ENCODE measurements at places on chromosomes 5 and 9.

DNA sequence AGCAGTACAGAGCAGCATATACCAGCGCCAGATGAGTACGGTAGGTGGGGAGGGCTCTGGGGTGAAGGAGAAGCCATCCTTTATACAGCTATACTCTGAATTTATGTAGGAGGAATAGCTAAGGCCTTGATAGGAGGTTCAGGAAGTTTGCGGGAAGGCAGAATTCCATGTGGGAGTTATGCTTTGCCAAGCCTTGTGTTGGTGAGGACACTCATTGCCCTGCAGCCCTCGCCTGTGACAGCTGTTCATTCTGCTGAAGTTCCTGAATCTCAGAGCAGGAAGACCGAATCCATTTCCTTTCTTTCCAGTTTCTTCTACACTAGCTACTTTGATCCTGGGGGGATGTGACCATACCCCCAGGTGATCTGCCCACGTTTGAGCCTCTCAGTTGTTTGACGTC, 7.7 kb downstream of the MFAP3 start:
- H3K27ac ChIP-seq: no peak overlapping the region
- H3K27me3 ChIP-seq: no peaks in the 10 kb centered on the region
- no peak for DNase-seq
- H3K4me1 ChIP-seq: peaks cover under 1% of the 10 kb centered on the region
- no peak overlapping the region for H3K4me3 ChIP-seq

DNA sequence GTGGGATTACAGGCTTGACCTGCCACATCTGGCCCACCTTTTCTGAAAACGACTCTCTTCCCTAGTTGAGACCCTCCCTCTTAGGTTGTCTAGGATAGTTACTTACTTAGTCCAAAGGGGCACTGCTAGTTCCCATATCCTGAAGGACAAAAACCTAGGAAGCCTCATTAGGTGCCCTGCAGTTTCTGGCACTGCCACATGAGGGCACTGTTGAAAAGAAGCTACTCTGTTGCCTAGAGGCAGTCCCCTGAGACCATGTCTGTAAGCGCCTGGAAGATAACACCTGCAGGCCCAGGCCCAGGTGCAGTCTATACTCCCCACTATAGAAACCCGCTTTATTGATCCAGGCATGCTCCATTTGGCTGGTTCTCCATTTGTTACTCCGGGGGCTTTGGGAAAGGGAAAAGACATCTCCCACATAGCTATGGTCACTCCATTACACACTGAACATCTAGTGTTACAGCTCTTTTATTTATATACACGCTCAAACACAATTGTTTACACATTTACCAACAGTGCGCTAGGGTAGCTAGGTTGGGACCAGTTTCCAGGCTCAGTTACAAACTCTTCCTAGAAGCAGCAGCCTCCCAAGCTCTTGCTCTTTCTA, 73.4 kb upstream of the PPARGC1B start:
- no peak for DNase-seq
- H3K4me3 ChIP-seq: no peak overlapping the region
- H3K27me3 ChIP-seq: peaks cover 13% of the 10 kb centered on the region

DNA sequence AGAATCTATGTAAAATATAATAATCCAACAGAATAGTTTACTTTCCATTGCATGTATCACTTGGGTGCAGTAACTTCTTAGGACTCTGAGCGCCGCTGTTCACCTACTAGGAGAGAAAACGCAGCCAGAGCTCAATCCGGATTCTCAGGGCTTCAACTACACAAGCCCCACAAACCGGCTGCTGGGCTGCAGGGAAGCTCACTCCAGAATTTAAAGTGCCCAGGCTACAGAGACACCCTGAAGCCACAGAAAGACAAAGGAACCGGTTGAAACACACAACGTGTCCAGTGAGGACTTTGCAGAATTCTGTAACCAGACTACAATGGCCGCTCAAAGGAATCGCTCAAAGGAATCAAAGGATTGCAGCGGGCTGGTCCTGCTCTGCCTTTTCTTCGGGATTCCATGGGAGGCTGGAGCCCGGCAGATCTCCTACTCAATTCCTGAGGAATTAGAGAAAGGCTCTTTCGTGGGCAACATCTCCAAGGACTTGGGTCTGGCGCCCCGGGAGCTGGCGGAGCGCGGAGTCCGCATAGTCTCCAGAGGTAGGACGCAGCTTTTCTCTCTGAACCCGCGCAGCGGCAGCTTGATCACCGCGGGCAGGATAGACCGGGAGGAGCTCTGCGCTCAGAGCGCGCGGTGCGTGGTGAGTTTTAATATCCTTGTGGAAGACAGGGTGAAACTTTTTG, at the start of gene PCDHGA10:
PCDHGA10 (plus strand) TSS at position 134 of the 686 bp plus-strand sequence; CDS start at position 323, 189 bp downstream.
- no peaks in the 10 kb centered on the region for H3K27me3 ChIP-seq
- peak within 1 kb of the TSS; percentile 86 for H3K27ac ChIP-seq
- peaks cover 56% of the 10 kb centered on the region for H3K36me3 ChIP-seq
- peak within 1 kb of the TSS; percentile 82 for H3K4me3 ChIP-seq
- DNase-seq: no peak

GRCh38 chr5:112124788-112125187, 294.3 kb downstream of the EPB41L4A start:
- H3K27me3 ChIP-seq: no peaks in the 10 kb centered on the region
- H3K27ac ChIP-seq: no peak overlapping the region
- H3K36me3 ChIP-seq: no peaks in the 10 kb centered on the region
- H3K4me1 ChIP-seq: no peaks in the 10 kb centered on the region

- H3K4me3 ChIP-seq: no peak overlapping the region
- H3K4me1 ChIP-seq: no peaks in the 10 kb centered on the region
- no peak overlapping the region for H3K27ac ChIP-seq
Observed at GRCh38 chr5:180976518-180976917, 12.1 kb upstream of the BTNL3 start.

GRCh38 chr9:33437898-33438297, 9.5 kb downstream of the AQP3 start:
- no peak overlapping the region for H3K4me3 ChIP-seq
- H3K27me3 ChIP-seq: peaks cover 5% of the 10 kb centered on the region

- no peaks in the 10 kb centered on the region for H3K36me3 ChIP-seq
- no peak overlapping the region for H3K4me3 ChIP-seq
- no peak overlapping the region for H3K27ac ChIP-seq
- H3K27me3 ChIP-seq: peaks cover 33% of the 10 kb centered on the region
Observed at GRCh38 chr9:89505911-89506310, 8.0 kb upstream of the SEMA4D start.

DNA sequence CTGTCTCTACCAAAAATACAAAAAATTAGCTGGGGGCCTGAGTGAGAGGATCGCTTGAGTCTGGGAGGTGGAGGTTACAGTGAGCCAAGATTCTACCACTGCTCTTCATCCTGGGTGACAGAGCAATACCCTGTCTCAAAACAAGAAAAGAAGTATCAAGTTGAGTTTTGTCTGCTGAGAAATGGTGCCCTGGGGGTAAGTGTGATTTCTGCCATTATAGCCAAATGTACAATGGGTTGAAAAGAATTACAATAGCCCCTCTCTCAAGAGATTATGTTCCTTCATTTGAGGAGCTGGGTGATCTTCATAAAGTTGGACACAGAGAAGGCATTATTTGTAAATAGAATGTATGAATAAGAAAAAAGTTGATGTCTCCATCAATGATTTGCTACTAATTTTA, 189.4 kb downstream of the GOLPH3 start:
- H3K27me3 ChIP-seq: no peaks in the 10 kb centered on the region
- H3K4me3 ChIP-seq: no peak overlapping the region
- peak overlapping the region; percentile 58 for H3K27ac ChIP-seq
- H3K36me3 ChIP-seq: peaks cover 6% of the 10 kb centered on the region
- peaks cover 82% of the 10 kb centered on the region for H3K4me1 ChIP-seq
- no peak for DNase-seq

GRCh38 chr9:93958819-93959682, 3.9 kb upstream of the BARX1 start:
- peaks cover 33% of the 10 kb centered on the region for H3K4me1 ChIP-seq
- H3K27me3 ChIP-seq: peaks cover 42% of the 10 kb centered on the region
- peak; percentile 27 for DNase-seq
- H3K4me3 ChIP-seq: peak overlapping the region; percentile 44
- peaks cover 2% of the 10 kb centered on the region for H3K36me3 ChIP-seq
- H3K27ac ChIP-seq: no peak overlapping the region

- peaks cover 31% of the 10 kb centered on the region for H3K27me3 ChIP-seq
- no peaks in the 10 kb centered on the region for H3K4me1 ChIP-seq
- no peaks in the 10 kb centered on the region for H3K36me3 ChIP-seq
- DNase-seq: no peak
- no peak overlapping the region for H3K27ac ChIP-seq
Observed at GRCh38 chr5:152104211-152104610, 179.6 kb upstream of the GLRA1 start.

GRCh38 chr5:124997186-124997893, 250.9 kb upstream of the ZNF608 start:
- peak overlapping the region; percentile 46 for H3K27ac ChIP-seq
- peaks cover 2% of the 10 kb centered on the region for H3K36me3 ChIP-seq
- DNase-seq: no peak
- H3K4me3 ChIP-seq: no peak overlapping the region

GRCh38 chr5:14488709-14489108, 92.9 kb upstream of the OTULINL start:
- peaks cover 2% of the 10 kb centered on the region for H3K4me1 ChIP-seq
- no peak overlapping the region for H3K4me3 ChIP-seq
- no peaks in the 10 kb centered on the region for H3K27me3 ChIP-seq

GRCh38 chr9:18741359-18741758, 267.4 kb downstream of the ADAMTSL1 start:
- H3K27ac ChIP-seq: no peak overlapping the region
- no peaks in the 10 kb centered on the region for H3K27me3 ChIP-seq
- no peak overlapping the region for H3K4me3 ChIP-seq

- H3K27me3 ChIP-seq: no peaks in the 10 kb centered on the region
- H3K36me3 ChIP-seq: peaks cover 3% of the 10 kb centered on the region
- H3K27ac ChIP-seq: peak within 1 kb of the TSS; percentile 89
- peaks cover 40% of the 10 kb centered on the region for H3K4me1 ChIP-seq
Observed at GRCh38 chr5:156326718-156327259, at the start of gene SGCD. TSS of gene SGCD (plus strand) at chr5:156327164.

GRCh38 chr5:15694696-15695214, 194.8 kb downstream of the FBXL7 start:
- peak overlapping the region; percentile 95 for H3K27ac ChIP-seq
- no peak for DNase-seq
- H3K27me3 ChIP-seq: no peaks in the 10 kb centered on the region
- peak overlapping the region; percentile 47 for H3K4me3 ChIP-seq
- H3K36me3 ChIP-seq: peaks cover 1% of the 10 kb centered on the region

DNA sequence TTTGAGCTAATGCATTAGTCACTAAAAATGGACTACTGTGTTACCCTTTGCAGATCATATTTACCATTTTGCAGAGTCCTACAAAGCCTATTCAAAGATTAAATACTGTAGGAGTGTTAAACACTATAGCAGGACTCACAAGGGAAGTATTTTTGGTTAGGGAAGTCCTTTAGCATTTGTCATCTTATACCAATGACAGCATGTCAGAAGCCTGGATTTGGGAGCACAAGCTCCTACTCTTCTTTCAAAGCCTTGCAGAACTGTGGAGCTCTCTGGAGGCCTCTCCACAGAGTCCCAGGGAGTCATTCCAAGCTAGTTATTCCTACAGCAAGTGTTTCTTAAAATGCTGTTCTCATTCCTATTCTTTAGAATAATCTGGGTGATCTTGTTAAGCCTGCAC, 288.8 kb downstream of the PIK3R1 start:
- DNase-seq: no peak
- H3K27me3 ChIP-seq: no peaks in the 10 kb centered on the region
- peaks cover 36% of the 10 kb centered on the region for H3K4me1 ChIP-seq
- no peaks in the 10 kb centered on the region for H3K36me3 ChIP-seq

DNA sequence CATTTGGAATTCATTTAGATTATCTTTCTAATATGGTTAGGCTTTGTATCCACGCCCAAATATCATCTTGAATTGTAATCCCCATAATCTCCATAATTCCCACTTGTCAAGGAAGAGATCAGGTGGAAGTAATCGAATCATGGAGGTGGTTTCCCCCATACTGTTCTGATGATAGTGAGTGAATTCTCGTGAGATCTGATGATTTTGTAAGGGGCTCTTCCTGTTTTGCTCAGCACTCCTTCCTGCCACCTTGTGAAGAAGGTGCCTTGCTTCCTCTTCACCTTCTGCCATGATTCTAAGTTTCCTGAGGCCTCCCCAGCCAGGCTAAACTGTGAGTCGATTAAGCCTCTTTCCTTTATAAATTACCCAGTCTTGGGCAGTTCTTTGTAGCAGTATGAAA, 527.5 kb upstream of the ARRDC3 start:
- no peak for DNase-seq
- H3K36me3 ChIP-seq: no peaks in the 10 kb centered on the region
- H3K27me3 ChIP-seq: no peaks in the 10 kb centered on the region
- no peak overlapping the region for H3K4me3 ChIP-seq
- H3K27ac ChIP-seq: no peak overlapping the region

GRCh38 chr9:4680750-4681149, 1.4 kb downstream of the CDC37L1 start:
- H3K36me3 ChIP-seq: peaks cover 7% of the 10 kb centered on the region
- H3K27me3 ChIP-seq: no peaks in the 10 kb centered on the region
- H3K4me3 ChIP-seq: no peak overlapping the region
- no peak for DNase-seq
- no peak overlapping the region for H3K27ac ChIP-seq

- no peak overlapping the region for H3K27ac ChIP-seq
- H3K36me3 ChIP-seq: peaks cover 7% of the 10 kb centered on the region
- no peak for DNase-seq
Observed at GRCh38 chr9:33731142-33731541, 64.2 kb upstream of the PRSS3 start.

- H3K27me3 ChIP-seq: no peaks in the 10 kb centered on the region
- H3K4me3 ChIP-seq: no peak overlapping the region
- DNase-seq: no peak
- peaks cover 28% of the 10 kb centered on the region for H3K4me1 ChIP-seq
- no peaks in the 10 kb centered on the region for H3K36me3 ChIP-seq
Observed at GRCh38 chr9:4324513-4324912, 24.6 kb upstream of the GLIS3 start.

DNA sequence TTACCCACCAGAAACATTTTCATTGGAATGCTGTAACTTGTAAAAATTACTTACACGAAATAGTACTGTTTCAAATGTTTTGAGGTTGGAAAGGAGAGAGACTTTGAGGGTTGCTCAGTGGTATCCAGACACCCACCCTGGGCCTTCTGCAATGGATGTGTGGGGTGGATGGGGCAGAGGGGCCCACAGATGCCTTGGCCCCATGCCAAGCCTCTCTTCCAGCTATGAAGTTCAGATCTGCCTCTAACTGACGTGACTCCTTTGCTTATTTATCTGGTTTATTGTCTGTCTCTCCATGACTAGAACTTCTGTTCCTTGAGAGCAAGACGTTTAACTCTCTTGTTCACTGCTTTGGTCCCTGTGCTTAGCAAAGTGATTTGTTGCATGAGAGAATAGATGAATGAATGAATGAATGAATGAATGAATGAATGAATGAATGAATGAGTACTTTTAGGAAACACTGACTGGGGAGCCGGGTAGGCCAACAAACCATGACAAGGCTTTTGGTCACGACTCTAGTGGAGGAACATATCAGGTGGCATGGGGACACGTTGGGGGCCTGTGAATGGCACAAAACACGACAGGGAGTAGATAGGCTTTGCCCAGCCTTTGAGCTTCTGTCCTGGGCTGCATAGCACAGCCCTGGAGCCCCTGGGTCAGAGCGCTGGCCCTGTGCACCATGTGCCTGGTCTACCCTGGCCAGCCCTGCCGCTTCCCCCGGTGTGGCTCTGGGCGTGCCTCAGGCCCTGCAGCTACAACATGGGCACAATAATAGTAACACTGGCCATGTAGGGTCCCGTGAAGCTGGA, 31.8 kb downstream of the AK8 start:
- H3K27me3 ChIP-seq: no peaks in the 10 kb centered on the region
- peak; percentile 36 for DNase-seq
- no peak overlapping the region for H3K27ac ChIP-seq
- H3K4me3 ChIP-seq: no peak overlapping the region

- no peak for DNase-seq
- H3K27me3 ChIP-seq: peaks cover 16% of the 10 kb centered on the region
- no peak overlapping the region for H3K27ac ChIP-seq
- H3K4me3 ChIP-seq: no peak overlapping the region
- H3K4me1 ChIP-seq: no peaks in the 10 kb centered on the region
- H3K36me3 ChIP-seq: no peaks in the 10 kb centered on the region
Observed at GRCh38 chr9:31674264-31674663, 710.2 kb upstream of the ACO1 start.

All from chondrocyte (in vitro differentiated cells).